Endothelial cell (in vitro differentiated cells): ENCODE measurements at places on chromosomes 2 and 18.
A peak's percentile ranks its signal among the peaks of the same experiment; 100 is the strongest.

- DNase-seq: no peak
Observed at GRCh38 chr2:137769406-137769805, 194.9 kb upstream of the HNMT start.

DNA sequence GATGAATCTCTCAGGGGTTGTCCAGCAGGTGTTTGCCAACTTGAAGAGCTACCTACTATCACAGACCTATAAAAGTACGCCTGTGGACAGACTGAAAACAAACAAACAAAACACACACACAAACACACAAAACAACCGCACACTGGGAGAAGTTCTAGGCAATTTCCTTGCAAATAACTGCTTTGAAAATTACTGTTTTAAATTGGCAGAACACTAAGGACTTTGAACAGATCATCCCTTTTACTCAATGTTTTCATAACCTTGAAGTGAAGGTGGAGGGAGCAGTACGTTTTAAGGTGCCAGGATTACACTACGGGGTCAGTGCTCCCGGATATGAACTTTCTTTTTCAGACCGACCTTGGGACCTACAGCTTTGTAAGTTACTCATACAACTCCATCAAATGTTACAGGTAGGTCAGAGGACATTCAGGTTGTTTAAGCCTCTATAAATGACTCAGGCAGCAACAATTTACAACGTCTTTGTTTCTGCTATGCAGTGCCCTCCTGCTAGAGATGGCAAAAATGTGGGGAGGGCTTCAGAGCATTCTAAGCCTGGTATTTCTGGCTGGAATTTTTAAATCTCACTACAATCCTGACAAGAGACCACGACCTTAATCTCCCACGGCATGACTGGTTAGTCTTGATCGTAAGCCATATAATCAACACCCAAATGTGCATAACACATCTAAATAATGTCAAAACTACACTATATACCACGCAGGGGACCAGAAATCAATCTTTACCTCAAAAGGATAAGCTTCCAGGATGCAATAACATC is 1.4 kb upstream of the SLC20A1 start:
- DNase-seq: no peak

GRCh38 chr2:96815326-96816126 is 542 bp upstream of the CNNM3 start:
- DNase-seq: no peak

DNA sequence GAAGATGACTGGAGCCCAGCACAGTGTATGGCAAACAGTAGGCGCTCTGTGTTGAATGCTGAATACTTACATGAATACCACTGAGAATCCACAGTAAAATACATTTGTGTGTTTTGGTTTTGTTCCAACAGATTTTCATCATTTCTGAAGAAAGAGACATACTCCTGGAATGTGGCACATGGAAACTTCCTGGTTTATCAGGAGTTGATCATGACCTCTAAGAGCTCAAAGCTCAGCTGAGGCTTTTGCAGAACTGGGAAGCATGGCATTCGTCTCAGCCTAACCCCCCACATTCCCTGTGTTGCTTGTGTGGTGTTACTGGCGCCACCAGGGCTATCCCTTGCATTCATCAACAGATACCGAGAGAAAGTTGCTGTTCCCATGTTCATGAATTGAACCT is 316.9 kb upstream of the REV1 start:
- DNase-seq: no peak

GRCh38 chr2:241555711-241556110 is 2.8 kb upstream of the BOK start:
- DNase-seq: no peak

GRCh38 chr18:63844254-63844653 is 43.3 kb upstream of the SERPINB2 start:
- no peak for DNase-seq

- DNase-seq: no peak
Observed at GRCh38 chr2:45177870-45178269, 168.6 kb upstream of the SIX2 start.

DNA sequence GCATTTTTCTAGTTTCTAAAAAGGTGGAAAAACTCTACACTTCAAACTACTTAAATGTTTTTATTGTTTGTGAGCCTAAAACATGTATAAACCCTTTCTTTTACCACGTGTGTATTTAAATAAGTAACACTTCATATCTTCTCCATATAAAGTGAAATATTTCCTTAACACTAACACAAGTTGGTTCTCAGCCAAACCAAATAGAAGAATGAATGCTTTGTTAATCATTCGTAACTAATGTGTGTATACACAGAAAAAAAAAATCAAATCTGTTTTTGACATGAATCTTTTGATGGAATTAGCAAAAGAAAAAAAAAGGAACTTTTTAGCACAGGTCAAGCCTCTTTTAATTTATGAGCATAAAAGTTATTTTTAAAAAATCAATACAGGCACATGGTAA is 89.3 kb downstream of the EHBP1 start:
- DNase-seq: no peak

GRCh38 chr2:60365556-60365955 is 187.9 kb downstream of the BCL11A start:
- DNase-seq: no peak

DNA sequence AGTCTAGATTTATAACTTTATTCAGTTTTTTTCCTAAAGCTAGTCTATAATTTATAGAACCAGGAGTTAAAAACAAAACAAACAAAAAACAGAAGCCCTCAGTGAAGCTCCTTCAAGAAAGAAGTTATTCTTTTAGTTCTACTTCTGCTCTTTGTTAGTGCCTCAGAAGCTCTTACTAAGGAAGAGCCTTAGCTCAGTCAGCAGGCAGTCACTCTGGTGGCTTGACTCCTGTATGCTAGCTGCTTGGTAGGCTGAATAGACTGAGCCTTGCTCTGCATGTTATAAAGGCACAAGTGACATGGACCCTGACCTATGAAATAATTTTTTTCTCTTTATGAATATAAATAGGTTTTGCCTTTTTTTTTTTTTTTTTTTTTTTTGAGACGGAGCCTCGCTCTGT is 24.8 kb downstream of the NCOA1 start:
- no peak for DNase-seq

DNA sequence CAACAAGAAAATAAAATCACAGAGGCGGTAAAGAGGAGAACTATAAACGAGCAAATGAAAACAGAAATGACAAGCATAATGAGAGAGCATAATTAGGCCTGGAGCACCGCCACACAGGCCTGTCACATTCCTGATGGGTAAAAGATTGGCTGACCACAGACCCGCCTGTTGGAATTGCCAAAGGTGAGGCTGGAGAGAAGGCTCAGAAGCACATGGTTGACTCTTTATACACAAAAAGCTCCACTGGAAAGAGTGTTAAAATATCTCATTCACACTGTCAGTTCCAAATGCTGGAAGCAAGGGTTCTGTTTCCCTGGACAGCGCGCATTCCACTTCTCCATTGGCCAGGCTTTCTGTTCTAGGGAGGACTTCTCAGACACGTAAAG is 5.9 kb upstream of the LGALSL start:
- DNase-seq: no peak

DNA sequence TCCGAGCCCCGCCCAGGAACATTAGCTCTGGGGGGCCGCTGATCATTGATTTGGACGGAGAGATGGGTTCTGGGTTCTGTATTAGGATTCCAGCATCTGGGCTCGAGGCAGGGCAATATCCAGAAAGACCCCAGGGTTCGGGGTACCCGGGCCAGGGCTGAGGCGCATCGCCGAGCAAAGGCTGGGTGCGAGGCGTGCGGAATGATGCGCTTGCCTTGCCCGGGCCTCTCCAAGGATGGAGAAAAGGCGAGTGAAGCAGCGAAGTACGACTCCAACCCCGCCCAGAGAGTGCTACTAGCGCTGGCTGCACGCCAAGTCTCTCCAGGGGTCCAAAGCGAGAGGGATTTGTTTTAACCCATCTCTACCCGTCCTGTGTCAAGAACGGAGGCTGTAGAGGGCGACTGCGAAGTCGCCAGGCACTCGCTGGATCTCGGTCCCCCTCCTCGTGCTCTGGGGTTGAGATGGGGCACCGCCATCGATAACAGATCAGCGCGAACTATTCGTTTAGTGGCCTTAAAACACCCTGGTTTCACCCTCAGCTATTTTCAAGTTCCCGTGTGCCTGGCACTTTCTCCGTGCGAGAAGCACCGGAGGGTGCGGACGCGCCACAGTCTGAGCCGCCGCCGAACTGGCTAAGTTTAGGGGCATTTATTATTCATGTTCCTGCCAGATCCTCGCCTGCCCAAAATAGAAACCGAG is 1.9 kb downstream of the ADCYAP1 start:
- peak; percentile 43 for DNase-seq

DNA sequence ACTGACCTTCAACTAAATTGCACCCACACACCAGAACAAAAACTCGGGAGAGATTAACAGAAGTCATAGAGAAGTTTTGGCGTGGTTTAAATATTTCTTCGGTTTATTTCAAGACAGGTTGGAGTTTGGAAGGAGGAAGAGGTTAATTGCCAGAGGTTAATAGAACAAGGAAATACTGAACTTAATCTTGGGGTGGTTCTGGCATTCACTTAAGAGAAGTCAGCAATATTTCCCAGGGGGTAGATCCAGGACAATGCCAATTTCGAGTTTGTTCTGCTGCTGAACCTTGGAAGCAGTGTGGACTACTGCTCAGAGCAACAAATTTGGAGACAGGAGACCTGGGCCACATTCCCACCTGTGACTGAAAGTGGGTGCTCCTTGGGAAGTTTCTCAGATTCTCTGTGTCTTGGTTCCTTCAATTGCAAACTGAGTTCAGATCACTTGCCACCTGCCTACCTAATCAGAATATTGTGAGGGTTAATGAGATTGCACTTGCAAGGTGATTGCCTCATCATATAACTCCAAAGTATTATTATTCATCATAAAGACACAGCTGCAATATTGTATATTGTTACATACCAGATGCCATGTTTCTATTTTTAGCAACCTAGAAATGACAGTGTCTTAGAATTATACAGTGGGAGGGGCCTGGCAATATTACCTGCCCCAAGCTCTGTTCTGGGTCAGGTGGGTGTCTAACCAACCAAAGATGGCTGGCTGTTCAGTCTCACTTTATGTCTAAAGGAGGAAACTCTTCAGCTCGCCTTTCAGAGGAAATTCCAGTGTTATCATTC is 217.4 kb downstream of the CDCA7 start:
- no peak for DNase-seq

DNA sequence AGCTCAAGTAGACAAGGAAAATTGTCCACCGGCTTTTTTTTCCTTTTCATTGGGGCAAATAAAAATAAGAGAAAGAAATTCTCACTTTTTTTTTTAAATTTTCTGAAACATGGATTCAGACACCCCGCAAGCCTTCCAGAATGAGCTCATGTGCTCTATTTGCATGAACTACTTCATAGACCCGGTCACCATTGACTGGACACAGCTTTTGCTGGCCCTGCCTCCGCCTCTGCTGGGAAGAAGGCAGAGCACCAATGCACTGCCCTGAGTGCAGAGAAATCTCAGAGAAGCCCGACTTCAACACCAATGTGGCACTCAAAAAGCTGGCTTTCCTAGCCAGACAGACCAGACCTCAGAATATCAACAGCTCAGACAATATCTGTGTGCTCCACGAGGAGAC is 30.2 kb upstream of the TRIM43B start:
- DNase-seq: no peak

GRCh38 chr18:42706618-42707017 is 408.9 kb downstream of the RIT2 start:
- no peak for DNase-seq

GRCh38 chr2:57920342-57920939 is 126.2 kb upstream of the VRK2 start:
- DNase-seq: no peak

GRCh38 chr18:54052732-54053429 is 171.6 kb downstream of the MBD2 start:
- DNase-seq: no peak

GRCh38 chr2:52128081-52128480 is 1096.1 kb upstream of the NRXN1 start:
- no peak for DNase-seq

- DNase-seq: no peak
Observed at GRCh38 chr18:78082816-78083215, 833.2 kb downstream of the GALR1 start.

DNA sequence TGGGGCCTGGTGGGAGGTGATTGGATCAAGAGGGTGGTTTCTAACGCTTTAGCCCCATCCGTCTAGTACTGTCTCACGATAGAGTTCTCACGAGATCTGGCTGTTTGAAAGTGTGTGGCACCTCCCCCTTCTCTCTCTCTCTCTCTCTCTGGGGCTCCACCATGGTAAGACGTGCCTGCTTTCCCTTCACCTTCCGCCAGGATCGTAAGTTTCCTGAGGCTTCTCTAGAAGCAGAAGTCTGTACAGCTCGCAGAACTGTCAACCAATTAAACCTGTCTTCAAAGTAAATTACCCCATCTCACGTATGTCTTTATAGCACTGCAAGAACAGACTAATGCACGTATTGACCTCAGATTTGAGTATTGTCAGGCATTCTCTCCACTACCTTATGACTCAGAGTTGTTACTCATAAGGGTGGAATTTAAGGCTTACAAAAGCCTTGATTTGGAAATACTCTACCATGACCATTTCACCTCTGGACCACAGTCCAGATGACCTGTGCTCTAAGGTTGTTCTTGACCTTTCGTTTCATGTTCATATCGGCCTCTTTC is 99.5 kb upstream of the AGAP1 start:
- DNase-seq: no peak

- DNase-seq: no peak
Observed at GRCh38 chr2:45505138-45505537, 105.9 kb downstream of the SRBD1 start.

GRCh38 chr2:238878051-238878735 is 30.3 kb downstream of the TWIST2 start:
- no peak for DNase-seq

DNA sequence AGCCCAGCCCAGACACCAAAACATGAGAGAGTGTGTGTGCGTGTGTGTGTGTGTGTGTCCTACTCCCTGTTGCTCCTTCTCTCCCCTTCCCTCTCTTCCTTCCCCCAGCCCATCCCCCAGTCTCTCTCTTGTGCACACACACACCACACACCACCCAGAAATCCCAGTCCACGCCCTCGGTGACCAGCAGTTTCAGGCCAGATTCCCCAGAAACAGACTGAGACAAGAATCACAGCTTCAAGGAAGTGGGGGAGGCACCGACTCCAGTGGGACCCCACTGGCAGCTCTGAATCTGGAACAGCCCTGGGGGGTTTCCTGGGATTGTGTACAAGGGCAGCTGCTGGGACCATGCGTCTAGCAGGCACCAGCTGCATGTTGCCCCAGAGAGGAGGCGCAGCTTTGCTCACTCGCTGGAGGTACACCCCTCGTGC is 113.5 kb downstream of the NDUFA10 start:
- no peak for DNase-seq

DNA sequence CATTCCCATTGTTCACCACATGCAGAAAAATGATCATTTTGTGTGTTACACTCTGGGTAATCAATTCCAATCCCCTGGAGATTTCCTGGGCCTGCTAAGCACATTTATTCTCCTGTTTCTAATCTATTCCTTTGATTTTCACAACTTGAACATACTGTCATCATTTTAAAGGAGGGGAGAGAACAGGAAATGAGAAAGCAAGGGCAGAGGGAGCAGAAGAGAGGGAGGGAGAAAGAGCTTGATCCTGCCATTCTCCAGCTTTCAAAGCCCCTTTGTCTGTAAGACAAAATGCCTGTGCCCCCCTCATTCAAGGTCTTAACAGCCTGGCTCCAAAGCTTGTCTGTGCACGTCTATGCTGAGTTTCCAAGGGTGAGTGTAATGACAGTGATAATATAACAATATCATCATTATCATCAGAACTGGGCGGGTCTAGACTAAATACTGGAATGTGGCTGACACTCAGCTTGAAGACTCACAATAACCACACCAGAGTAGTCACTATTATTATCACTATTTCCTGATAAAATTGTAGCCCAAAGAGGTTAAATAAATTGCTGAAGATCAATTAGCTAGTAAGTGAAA is 164.4 kb upstream of the KLHL29 start:
- no peak for DNase-seq
